Substantia nigra (tissue), 51 donors: ENCODE measurements at places on chromosomes 2 and 18.

DNA sequence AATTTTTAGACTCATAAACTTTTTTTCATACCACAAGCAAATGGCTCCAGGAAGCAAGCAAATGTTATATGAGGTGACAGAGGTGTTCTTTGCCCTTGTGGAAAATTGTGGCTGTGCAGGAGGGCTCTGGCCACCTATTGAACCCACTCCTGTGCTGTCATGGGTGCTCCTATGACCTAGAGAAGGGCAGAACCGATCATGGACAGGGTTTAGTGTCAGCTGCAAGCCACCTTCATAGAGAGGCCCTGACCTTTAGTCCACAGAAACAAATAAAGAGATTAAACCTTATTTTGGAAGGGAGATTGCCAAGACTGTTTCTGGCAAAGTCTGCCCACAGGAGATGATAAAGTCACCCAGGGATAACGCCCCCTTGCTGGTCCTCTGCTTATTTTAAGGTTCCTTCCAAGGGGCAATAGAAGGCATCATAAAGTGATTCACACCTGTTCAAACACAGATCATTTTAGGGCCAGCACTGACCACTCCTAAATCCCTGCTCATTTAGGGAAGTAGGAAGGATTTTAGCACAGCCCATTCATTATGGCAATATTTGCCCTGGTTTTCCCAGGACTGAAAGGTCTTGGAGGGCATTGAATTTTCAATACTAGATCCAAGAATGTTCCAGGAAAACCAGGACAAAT is 26.1 kb upstream of the STAT4 start:
- no peak for DNase-seq

DNA sequence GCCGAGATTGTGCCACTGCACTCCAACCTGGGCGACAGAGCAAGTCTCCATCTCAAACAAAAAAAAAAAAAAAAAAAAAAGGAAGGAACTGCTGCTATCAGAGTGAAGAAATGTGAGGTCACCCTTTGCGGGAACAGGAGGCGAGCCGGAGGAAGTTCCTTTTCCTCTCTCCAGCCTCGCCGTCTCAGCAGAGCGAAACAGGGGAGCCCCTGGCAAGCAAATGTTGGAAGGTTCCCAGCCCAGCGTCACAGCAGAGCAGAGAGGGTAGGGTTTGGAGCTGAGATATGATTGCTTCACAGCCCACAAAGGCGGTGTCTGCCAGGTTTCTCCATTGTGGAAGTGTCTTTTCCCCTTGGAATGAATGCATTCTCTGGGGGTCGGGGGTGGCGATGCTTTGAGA is 28.5 kb downstream of the SLC20A1 start:
- no peak for DNase-seq

GRCh38 chr2:102487761-102488462 is 14.9 kb downstream of the SLC9A4 start:
- DNase-seq = no peak

DNA sequence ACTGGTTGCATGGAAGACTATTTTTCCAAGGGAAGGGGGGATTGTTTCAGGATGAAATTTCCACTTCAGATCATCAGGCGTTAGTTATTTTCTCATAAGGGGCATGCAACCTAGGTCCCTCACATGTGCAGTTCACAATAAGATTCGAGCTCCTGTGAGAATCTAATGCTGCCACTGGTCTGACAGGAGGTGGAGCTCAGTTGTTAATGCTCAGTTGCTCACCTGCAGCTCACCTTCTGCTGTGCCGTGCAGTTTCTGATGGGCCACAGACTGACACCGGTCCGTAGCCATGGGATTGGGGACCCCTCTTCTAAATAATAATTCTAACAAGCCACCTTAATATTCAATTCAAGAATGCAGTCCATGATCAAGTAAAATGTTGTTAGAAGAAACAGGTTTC is 34.9 kb downstream of the PLCL1 start:
- no peak for DNase-seq

- DNase-seq = no peak
Observed at GRCh38 chr18:5476961-5477800, 66.6 kb downstream of the EPB41L3 start.

DNA sequence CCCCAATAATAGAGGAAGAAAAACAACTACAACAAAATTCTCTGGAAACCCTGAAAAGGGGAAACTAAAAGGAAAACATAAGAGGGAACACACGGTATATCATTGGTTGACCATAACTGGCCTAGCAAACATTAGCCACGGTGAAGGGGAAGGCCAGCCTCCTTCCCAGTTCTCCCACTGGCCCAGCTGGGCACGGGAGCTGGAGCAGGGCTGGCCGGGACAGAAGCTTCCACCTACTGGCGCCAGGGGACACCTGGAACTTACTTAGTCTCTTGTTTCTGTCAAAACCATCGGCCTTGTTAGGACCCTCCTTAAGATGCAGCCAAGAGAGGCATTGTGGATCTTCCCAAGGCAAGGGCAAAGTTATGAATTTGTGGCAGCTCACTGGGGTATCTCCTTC is 56.1 kb upstream of the DLGAP1 start:
- DNase-seq = no peak
